Naive thymus-derived CD4-positive, alpha-beta T cell (primary cell): ENCODE measurements at places on chromosomes 7 and 10.

DNA sequence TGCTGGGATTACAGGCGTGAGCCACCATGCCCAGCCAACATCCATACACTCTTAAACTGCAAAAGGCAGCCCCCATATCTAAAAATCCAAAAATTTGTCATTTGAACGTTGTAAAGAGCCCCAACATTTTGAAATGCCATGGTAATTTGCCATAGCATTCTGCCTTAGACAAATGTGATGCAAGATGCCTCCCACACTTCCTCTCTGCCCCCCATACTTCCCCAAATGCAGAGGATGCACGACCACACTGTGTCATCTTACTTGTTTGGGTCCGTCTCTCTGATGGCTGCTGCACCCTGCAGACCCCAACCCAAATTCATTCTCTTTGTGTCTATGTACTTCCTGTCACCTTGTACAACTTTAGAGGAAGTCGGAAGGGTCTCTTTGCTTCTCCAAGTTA, 1125.6 kb upstream of the AUTS2 start:
- DNase-seq: no peak

GRCh38 chr10:58757352-58758065, 244.8 kb downstream of the BICC1 start:
- DNase-seq: no peak

DNA sequence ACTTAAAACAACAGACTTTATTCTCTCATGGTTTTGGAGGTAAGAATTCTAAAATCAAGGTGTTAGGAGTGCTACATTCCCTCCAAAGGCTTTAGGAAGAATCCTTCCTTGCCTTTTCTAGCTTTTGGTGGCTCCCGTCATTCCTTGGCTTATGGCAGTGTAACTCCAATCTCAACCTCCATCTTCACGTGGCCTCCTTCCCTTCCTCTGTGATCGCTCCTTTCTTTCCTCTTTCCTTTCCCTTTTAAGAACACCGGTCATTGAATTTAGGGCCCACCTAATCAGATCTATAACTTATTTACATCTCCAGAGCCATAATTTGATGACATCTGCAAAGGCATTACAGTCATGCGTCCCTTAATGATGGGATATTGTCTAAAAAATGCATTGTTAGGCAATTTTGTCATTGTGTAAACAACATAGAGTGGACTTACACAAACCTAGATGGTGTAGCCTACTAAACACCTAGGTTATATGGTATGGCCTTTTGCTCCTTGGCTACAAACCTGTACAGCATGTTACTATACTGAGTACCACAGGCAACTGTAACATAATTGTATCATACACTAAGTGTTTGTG, 5.9 kb upstream of the HERC4 start:
- DNase-seq: no peak

- no peak for DNase-seq
Measured at GRCh38 chr10:122746408-122746807, 46.8 kb upstream of the C10orf120 start.

GRCh38 chr7:115678086-115678982, 352.2 kb downstream of the TFEC start:
- DNase-seq: no peak

DNA sequence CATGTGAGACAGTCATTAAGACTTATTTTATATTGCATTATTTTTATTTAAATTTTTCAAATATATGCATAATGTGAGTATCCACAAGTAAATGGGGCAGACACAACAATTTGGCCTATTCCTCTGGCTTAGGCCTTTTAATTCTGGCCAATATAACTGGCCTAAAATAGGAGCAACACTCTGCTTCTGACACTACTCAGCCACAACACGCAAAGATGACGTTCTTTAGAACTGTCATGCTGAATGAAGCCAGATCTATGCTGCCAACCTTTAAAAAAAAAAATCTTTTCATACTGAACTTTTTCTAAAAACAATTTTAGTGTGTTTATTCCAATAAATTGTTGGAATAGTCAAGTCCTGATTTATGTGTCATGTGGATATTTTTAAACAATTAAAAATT, 355.0 kb upstream of the BMPER start:
- DNase-seq: no peak

DNA sequence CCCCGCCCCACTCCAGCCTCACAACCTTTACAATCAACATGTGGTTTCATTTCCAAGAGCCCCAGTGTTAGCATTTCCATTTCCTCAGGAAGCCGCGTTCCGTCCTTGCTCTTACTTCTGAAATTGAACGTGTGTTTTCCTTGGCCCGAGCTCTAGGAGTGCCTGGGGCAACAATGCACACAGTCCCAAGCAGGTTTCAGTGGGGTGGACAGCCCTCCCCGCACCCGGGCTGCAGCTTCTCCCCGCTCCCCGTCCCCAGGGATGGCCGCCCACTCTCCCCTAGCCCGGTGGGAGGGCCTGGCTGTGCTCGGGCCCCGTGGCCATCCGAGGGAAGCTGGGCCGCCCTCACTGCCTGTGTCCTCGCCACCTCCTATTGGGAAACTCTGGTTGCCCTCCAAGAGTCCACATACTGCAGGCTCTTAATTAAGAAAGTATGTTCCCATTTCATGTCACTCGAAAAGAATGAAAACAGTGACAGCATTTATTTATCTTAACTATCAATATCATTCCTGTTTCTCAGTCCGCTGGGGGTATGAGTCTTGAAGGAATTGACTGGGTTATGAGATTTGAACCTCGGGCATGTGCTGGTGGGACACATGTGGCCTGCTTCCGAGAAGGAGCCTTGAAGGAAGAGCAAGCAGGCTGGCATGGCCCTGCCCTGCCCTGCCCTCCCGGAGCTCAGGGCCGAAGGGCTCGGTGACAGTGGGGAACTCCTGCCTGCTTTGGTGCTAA, 163.8 kb downstream of the GRK5 start:
- DNase-seq: no peak

DNA sequence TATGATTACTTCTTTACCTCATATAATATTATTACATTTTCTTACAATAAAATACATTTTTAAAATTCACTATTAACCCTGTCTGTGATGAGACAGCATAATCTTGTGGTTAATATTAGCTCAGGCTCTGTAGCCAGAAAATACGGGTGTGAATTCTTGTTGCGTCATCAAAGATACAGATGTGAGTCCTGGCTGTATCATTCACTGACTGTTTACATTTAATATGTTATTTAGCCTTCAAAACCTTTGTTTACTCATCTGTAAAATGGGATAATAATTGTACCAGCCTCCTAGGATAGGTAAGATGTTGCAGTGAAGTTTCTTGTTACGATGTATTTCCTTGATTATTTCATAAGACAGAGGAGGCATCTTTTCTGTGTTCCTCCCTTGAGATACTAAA, 184.7 kb upstream of the PRPS1L1 start:
- no peak for DNase-seq

DNA sequence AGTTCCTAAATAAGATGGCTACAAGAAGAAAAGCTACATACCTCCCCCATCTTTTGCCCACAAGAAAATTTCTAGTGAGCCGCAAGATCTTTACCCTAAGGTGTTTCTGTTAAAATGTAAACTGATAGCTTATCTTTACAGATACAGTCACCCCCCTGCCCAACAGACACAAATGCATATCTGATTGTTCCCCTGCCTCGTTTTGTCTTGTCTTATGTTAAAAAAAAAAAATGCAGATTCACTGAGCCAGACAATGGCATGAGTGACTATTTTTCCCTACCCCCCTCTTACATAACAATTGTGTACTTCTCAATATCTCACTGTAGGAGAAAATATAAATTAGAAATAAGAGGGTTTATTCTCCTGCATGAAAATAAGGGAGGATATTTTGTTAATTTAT, 8.5 kb downstream of the ZNF138 start:
- no peak for DNase-seq
